Activated CD4-positive, alpha-beta T cell treated with anti-CD3 and anti-CD28 coated beads, Interleukin-2, amount 50 U/mL, for 16 hours (primary cell): ENCODE measurements at places on chromosomes 16 and 17.

DNA sequence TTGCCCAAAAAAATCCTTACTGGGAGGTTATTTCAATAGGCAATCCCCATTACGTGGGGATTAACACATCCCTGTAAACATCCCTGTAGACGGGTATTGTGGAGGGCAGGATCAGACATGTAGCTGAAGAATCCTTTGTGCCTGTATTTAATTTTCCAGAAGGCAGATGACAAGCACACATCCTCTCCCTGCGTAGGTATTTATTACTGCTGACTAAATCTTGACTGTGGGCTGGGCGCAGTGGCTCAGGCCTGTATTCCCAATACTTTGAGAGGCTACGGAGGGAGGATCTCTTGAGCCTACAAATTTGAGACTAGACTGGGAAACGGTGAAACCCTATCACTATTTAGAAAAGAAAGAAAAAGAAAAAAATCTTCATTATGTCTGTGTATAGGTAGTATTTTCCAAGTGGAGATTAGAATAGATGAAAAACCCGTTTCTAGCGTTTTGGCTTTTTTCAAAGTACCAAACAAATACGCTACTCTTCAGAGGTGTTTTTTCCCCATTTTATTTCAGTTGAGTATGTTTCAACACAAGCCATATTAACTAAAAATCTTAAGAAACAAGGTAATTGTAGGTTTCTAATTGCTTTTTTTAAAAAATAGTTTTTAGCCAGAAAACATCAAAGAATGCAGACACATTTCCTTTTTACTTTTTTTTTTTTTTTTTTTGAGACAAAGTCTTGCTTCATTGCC lies 1.5 kb upstream of the MARF1 start:
- DNase-seq: no peak

DNA sequence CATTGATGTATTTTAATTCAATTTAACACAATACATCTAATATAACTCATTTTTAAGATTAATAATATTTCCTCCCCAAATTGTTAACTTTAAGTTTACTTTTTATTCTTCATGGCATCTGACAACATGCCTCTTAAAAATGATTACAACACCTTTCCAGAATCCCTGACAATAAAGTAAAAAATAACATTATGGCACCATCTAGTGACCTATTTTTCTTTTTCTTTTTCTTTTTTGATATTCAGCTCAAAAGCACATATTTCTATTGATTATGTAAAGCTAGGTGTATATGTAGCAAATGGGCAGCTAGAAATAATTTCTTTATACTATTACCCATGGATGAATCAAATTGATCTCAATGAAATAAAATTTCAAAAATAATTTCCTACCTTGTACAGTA lies 834.3 kb upstream of the CDH8 start:
- no peak for DNase-seq

DNA sequence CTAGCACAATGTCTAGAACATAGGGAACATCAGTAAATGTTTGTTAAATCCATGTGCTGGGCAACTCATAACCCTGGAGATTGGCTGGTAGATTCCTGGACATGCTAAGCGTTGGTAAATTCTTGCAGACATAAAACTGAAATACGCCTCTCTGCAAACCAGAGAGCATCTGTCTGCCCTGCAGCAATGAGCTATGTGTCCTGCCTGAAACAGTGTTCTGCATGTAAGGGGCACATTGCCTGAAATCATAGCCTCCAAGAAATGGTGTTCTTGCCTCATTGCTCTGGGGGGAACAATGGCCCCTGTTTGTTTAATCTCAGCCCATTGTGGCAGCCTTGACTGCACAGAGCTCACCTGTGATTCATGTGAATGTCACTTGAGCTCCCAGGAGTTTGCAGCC lies 113.5 kb upstream of the CCL2 start:
- no peak for DNase-seq

DNA sequence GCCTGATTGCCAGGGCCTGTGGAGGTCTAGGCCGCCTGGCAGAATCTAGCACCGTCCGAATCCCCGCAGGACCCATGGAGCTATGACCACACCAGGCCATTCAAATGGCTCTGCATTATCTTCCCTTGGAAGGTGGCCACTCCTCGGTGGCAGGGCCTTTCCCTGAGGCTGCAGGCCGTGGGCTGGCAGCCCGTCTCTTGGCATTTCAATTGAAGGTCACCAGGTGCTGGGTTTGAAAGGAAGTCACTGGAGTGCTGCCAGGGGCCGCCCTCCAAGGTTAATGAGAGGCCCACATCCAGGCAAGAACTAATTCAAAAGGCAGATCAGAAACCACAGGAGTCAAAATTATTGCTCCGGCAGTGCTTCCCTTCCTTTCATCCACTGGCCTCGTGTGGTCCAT lies 27.7 kb upstream of the CACNG5 start:
- DNase-seq: no peak

DNA sequence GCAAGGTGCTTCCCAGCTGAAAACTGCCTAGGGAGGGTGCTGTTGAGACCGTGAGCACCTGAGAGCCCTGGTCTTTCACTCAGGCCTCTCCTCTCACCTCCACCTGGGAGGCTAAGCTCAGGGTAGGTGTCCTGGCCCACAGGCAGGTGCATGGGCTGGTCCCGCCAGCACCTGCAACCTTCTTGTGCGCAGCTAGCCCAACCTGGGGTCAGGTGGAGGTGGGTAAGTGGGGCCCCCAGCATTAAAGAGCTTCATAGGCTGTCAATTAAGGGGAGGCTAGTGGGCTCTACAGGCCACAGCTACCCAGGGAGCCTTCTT lies 8.7 kb downstream of the ADCY7 start:
- DNase-seq: no peak

DNA sequence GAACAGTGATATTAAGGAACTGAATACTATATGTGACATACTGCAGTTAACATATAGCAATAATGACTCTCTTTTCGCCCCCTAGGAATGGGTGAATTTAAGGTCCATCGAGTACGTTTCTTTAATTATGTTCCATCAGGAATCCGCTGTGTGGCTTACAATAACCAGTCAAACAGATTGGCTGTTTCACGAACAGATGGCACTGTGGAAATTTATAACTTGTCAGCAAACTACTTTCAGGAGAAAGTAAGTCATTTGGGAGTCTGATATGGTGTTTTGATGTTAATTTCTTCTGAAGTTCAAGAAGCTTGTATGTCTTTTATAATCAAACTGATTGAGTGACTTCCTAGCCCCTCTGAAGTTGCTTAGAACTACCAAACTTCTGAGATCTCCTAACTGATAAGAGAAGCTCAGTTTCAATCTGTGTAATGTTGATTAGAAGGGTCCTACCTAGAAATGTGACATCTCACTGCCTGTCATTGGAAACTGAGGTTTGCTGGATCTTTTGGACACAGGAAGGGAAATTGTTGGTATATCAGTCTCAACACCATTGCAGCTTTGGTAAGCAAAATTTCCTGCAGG lies 1.0 kb downstream of the UTP4 start:
- DNase-seq: peak; percentile 36

- DNase-seq: no peak
These were observed 9.1 kb downstream of the ZNF423 start for GRCh38 chr16:49846800-49847199.
